Pulmonary artery endothelial cell (primary cell): ENCODE measurements at places on chromosomes 3 and 15. TPM values are rescaled to one million over a fixed set of nuclear protein-coding genes. Genes with fewer than 3 reads are reported as not detected.

- no peak for DNase-seq
Observed at GRCh38 chr3:26712211-26713026, 89.8 kb downstream of the LRRC3B start.

- DNase-seq: no peak
Observed at GRCh38 chr15:51348688-51349087, 7.2 kb downstream of the GLDN start.

DNA sequence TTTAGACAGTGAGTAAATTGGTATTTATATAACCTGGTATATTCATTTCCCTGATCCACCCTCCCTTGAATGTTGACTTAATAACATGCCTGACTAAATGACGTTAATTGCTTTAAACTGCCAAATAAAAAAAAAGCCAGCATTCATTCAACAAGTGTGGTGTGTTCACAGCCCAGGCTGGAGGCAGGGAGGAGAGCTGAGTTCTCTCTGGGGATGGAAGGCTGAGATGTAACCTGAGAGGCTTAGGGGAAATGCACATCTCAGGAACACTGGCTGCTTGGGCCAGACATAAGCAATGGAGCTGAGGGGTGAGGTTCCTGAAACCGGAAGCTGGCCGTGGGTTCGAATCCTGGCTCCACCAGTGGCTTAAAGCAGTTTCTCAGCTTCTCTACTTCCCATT is 17.3 kb downstream of the CACNA2D3 start:
- no peak for DNase-seq

- DNase-seq: peak; percentile 37
Observed at GRCh38 chr3:123884203-123884831, at the start of gene MYLK. MYLK (minus strand) TSS chr3:123884332; CDS start chr3:123793841, 90,491 bp downstream.

DNA sequence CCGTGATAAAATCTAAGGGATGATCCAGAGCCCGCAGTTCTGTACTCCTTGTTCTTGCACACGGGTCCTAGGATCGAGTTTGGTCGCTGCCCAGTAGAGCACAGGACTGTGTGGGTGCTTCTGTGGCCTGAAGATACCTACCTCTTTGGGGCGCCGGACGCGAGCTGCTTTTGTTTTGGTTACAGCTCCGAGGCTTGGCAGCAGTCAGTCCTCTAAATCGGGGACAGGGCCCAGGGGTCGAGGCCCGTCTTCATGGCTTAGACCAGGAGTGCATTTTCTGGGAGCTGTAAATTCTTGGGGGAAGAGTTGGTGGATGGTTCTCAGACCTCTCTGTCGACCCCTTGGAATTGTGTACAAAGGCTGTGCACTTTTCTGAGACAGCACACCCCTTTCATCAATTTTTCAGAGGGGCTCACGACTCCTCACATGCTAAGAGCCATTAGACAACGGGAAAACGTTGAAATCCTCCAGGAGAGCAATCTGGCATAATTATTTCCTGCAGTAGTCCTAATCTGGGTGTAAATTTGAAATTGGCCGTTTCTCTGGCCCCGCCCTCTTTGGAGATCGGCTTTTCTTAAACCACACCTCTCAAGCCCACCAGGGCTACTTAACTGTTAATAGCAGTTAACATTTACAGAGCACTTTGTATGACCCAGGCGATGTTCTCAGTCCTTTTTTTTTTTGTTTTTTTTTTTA is 928 bp downstream of the CEP97 start:
- no peak for DNase-seq

The CYP1A2 gene
- total RNA-seq: not detected in 2 replicates

The HRG gene
- total RNA-seq: not detected in 2 replicates

The DNAH12 gene
- 0.04 and 0.07 TPM in 2 replicates for total RNA-seq
